ENCODE measurements at places on chromosomes 1 and 21.

- peak; percentile 52 for DNase-seq
Observed at GRCh38 chr21:32336711-32337110, 38.1 kb downstream of the MRAP start.

DNA sequence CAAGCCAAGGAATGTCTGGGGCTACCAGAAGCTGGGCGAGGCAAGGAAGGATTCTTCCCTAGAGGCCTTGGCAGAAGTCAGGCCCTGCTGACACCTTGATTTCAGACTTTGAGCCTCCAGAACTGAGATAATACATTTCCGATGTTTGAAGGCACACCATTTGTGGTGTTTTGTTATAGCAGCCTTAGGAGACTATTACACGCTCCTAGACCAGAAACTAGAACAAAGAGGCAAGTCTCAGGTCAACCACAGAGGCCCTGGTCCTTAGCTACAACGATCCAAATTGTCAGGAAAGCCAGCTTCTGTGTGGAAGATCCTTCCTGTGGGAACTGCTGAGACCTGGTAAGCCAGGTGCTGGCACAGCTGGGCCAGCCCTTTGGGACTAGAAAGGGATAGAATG, 19.7 kb upstream of the AHCTF1 start:
- DNase-seq, result no peak

DNA sequence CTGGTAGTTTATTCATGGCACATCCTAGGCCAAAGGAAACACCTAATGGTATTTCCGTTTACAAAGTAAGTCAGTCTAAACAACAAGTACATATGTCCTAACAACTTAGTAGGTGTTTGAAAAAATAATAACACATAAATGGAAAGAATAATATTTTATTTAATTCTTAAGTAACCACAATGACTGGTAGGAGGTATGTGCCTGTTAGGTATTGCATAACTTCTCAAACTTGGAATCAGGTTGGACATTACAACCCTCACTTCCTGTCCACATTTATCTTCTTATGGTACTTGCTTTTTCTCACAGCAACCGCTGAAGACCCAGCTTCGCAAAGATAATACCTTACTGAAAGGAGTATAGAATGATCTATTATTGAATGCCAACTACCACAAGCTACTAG, 64.2 kb downstream of the VPS13D start:
- DNase-seq, result no peak

GRCh38 chr1:118862755-118863154, 125.4 kb downstream of the TBX15 start:
- peak; percentile 13 for DNase-seq

- no peak for DNase-seq
Observed at GRCh38 chr21:36105327-36105842, 29.5 kb upstream of the CBR3 start.

DNA sequence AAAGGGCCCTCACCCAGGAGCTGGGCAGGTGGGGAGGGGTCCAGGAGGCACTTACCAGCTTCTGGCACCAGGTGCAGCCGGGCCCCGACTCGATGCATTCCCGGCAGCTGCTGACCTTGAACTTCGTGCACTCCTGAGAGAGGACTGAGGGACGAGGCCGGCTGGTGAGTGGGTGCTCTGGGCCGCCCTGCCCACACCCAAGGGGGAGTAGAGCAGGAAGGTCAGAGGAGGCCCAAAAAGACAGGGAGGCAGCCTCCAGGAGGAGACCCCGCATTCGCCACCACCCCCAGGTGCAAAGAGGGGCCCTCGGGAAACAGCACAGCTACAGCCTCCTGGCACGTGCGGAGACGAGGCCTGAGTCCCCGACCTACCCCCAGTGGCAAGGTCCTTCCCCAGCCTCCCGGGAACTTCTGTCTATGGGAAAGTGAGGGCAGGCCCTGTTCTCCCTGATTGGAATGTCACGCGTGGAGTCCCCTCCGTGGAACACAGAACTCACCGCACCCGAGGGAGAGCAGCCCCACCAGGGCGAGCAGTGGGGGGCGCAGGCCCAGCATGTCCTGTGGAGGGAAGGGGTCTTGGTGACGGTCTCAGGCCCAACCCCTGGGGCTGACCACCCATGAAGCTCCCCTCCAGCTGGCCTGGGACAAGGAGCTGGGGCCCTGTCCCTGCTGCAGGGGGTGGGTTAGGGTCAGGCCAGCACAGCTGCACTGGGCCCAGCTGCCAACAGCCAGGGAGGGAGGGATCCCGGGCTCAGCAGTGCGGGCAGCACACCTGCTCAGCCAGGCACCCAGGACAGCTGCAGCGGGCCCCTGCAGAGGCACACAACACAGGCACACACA, 10.3 kb downstream of the ITGB2 start:
- DNase-seq, result no peak

GRCh38 chr1:47712596-47713299, 274.9 kb downstream of the FOXD2 start:
- DNase-seq, result no peak

DNA sequence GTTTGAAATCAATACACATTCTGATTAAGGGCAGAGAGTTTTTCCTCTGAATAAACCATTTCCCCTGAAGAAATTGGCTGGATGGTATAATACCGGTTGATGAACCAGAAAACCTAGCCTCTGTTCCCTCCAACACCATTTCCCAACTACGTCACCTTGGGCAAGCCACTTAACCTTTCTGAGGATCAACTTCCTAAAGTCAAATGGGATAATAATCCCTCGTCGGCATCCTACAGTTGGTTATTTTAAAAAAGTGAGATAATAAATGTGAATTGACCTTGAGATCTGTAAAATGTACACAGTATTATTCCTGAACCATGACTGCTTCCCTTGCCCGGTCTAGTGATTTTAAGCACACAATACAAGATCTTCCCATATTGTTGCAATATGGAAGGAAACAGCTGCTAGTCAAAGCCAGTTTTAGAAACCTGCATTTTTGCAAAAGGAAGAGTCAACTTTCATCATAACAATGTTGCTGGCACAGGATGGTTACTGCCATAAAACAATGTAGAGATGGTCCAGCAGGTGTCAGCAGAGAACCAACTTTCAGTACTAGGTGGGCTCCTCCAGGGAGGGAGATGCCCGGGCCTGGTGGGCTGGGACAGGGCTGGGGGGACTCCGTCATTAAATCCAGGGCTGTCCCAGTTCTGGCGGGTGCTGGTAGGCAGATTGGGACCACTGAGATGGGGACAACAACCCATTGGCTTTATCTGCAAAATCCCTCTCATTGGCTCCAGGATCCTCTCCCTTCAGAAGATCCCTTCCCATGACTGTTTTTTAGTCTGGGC, 5.2 kb upstream of the HLX start:
- DNase-seq, result peak; percentile 59

- peak; percentile 91 for DNase-seq
Observed at GRCh38 chr1:163071405-163072255, 2.5 kb downstream of the RGS4 start.

- peak; percentile 85 for DNase-seq
Observed at GRCh38 chr1:62621907-62622306, 24.6 kb downstream of the ANGPTL3 start.

DNA sequence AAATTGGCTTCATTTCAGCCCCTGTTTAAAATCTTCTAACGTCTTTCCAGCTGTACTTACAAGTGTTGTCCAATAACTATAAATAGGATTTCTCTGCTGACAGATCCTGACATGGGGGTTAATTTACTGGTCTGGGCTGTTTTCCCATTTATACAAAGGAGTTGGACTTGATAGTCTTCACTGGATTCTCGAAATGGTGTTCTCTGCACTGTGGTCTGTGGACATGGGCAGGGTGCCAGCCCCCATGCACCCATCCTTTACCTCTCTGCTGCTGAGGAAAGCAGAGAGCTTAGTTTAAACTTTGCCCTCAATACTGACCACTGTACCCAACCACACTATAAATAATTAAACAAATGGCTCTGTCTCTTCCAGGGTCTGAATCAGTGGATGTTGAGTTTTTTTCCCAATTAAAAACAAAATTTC, 5.2 kb downstream of the DIO1 start:
- DNase-seq, result peak; percentile 83

GRCh38 chr1:221711063-221711577, 30.8 kb downstream of the DUSP10 start:
- DNase-seq, result no peak

DNA sequence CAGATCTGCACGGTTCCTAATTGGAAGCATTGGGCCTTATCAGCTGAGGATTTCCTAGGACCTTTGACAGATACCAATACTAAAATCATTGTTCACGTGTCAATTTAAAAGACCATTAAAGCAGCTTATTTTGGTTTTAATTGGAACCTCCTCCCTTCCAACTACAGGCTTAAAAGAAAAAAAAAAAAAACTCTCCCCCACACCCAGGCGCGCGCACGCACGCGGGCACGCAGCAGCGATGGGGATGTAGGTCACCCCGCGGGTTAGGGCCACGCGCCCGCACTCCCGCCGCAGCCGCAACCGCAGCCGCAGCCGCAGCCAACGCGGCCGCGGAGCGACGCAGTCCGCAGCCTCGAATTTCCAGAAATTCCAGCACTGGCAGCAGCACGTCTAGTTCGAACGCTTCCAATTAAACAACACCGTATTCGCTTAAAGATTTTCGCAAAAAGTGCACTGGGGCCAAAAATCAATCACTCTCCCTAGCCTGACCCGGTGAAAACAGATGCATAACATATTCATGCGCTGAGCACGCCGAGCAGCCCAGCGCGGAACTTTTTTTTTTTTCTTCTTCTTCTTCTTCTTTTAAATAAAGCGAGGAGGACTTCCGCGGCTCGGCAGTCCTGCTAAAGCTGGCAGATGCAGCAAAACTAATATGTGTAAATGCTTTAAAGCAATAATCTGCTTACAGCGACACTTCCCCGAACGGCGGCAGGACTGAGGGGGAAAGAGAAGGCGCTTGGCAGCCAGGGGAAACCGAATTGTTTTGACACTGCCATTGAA, 13.3 kb upstream of the BARHL2 start:
- DNase-seq, result no peak

GRCh38 chr1:208233546-208233945, 10.6 kb downstream of the PLXNA2 start:
- DNase-seq, result peak; percentile 67

DNA sequence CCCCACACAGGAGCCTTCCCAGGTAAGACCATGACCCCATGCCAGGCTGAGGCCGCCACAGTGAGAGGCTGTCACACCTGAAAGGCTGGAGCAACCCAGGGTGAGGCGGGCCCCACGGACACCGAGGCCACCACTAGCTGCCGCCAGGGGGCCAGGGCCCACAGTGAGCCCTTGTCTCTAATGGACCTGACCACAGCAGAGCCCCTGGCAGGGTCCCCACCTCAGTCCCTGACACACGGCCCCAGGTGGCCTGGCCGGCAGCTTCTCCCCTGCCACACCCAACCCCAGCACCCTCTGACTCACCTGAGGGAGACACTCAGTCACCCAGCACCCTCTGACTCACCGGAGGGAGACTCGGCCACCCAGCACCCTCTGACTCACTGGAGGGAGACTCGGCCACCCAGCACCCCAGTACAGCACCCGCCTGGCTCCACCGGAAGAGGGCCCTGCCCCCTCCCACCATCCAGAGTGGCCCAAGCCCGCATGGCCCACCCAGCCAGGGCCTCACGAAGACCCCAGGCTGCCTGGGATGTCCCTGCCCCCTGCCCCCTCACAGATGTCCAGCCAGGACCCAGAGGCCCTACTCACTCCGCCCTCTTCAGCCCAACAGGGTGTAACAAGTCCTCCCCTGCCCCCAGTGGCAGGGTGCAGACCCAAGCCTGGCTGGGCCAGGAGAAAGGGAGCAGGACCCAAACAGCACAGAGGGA, 4.4 kb downstream of the DVL1 start:
- DNase-seq, result peak; percentile 64

GRCh38 chr1:112973788-112974187, 17.8 kb upstream of the SLC16A1 start:
- no peak for DNase-seq

DNA sequence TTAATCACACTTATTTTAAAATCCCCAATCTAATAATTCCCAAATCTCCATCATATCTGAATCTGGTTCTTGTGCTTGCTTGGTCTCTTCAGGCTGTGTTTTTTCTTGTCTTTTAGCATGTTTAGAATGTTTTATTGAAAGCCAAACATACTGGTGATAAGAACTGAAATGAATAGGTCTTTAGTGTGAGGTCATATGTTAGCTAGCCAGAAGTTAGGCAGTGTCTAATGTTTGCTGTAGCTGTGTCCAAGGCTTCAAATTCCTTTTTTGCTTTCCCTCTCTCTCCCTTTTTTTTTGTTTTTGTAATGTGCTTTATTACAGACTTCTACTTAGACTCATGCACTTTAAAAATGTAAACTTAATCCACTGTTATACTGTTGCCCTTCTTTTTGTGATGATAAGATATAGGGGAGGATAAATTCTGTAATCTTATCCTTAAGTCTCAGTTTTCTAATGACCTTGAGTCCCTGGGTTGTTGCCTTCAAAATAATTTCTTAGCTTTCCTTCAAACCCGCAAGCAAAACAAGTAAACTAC, 725.1 kb downstream of the BRINP3 start:
- DNase-seq, result peak; percentile 39

DNA sequence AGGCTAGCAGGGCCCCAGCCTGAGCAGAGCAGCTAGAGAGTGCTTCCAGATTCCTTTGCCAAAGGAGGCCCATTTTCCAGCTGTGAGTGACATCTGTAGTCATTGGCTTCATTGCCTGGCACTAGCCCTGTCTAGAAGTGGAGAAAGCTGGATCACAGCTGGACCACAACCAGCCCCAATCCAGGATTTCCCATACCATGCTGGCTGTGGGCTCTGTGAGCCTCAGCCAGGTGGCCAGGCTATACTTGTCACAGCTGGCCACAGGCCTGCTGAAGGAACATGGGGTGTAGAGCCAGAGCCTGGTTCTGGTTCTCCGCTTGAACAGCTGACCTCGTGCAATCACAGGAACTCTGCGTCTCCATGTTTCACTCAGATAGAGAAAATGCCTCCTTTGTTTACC, 36.6 kb downstream of the RIMKLA start:
- DNase-seq, result no peak

GRCh38 chr1:226845624-226846023, 24.8 kb upstream of the PSEN2 start:
- DNase-seq, result no peak

DNA sequence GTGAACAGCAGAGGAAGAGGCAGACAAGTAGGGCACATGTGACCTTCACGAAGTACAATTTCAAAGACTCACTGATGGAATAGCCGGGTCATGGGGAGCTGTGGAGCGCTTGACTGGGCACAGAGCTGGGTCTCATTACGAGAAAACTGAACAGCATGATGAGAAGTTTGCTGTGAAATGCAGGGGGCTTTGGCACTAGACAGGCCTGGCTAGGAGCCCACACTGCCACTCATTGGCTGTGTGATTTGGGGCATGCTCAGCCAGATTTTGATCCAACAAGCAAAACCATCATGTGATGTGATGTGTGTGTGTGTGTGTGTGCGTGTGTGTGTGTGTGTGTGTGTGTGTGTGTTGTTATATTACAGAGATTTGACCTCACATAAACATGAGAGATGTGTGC, 4.9 kb upstream of the IFNGR2 start:
- DNase-seq, result no peak

- no peak for DNase-seq
Observed at GRCh38 chr1:222031318-222031717, 289.4 kb upstream of the DUSP10 start.

- DNase-seq, result peak; percentile 32
Observed at GRCh38 chr1:245418077-245418476, 263.3 kb downstream of the KIF26B start.

- DNase-seq, result peak; percentile 59
Observed at GRCh38 chr1:75097654-75098053, 36.5 kb upstream of the LHX8 start.

Data from astrocyte of the hippocampus (primary cell).